ENCODE measurements at places on chromosomes 16 and 17.

GRCh38 chr16:78065319-78065718 lies 34.1 kb upstream of the WWOX start:
- no peak for DNase-seq

DNA sequence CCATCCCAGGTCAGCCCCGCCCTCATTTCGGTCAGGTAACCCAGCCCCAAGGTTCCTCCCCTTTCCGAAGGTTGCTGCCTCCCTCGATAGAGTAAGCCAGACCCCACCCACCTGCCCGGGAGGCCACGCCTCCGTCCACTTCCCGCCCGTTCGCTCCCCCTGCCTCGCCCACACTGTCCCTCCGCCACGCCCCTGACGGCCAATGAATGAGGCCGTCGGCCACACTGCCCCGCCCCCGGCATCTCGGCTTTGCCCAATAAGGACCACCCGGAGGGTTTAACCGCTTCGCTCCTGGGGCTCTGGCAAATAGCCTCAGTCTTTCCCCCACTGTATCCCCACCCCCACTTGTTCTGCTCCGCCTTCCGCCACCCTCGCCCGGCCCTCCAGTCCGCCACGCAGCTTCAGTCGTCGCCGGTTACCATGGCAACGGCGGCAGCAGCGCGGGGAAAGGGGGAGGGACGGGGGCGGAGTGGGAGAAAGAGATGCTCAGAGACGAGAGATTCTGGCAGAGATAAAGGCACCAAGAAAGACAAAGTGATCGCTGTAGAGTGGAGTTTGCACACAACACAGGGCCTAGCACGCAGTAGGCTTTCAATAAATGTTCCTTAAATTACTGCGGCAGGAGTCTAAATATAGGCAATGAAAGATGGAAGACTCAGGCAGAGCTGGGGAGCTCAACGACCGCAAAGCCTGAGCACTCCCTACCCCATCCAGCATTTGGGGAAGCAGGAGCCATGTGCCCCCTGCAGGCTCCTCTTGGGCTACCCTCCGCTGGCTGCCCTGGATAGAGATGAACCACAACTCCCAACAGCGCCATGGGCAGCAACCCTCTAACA lies 5.1 kb downstream of the DLG4 start:
- peak; percentile 87 for DNase-seq

- DNase-seq, result no peak
Observed at GRCh38 chr17:76154936-76155845, 14.1 kb upstream of the FOXJ1 start.

DNA sequence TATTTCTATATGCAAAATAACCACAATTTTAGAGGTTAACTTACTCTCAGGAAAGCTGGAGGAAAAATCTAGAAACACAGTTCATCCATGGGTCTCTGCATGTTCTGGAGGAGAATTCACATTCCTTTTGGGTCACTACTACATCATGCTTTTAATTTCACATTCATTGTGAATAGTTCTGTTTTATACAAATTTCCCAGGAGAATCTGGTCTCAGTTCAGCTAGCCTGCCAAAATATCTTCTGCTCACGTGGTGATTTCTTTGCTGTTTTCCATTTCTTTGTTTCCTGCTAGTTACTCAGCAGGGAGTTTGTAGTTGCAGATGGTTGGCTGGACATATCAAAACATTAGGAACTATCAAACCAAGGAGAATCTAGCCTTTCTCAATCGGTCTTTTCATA lies at the start of gene ABCA9:
Gene ABCA9, minus strand, starts transcription at position 106 of the 400 bp plus-strand sequence. CDS start 9,801 bp downstream, outside the sequence.
- no peak for DNase-seq

DNA sequence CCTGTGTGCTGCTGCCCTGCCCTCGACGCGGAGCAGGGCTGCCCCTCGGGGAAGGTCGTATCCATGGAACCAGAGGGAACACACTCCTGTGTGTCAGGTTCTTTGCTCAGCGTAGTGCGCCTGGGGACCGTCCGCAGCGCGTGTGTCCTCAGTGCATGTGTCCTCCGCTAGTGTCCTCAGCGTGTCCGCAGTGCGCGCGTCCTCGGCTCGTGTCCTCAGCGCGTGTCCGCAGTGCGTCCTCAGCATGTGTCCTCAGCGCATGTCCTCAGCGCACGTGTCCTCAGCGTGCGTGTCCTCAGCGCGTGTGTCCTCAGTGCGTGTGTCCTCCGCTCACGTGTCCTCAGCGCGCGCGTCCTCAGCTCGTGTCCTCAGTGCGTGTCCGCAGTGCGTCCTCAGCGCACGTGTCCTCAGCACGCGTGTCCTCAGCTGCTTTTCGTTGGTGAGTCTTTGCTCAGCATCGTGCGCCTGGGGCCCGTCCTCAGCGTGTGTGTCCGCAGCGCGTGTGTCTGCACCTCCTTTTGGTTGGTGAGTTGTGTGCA lies 59.2 kb upstream of the ZNF750 start:
- DNase-seq, result no peak

- DNase-seq, result no peak
Observed at GRCh38 chr16:25403852-25404251, 146.2 kb upstream of the ZKSCAN2 start.

DNA sequence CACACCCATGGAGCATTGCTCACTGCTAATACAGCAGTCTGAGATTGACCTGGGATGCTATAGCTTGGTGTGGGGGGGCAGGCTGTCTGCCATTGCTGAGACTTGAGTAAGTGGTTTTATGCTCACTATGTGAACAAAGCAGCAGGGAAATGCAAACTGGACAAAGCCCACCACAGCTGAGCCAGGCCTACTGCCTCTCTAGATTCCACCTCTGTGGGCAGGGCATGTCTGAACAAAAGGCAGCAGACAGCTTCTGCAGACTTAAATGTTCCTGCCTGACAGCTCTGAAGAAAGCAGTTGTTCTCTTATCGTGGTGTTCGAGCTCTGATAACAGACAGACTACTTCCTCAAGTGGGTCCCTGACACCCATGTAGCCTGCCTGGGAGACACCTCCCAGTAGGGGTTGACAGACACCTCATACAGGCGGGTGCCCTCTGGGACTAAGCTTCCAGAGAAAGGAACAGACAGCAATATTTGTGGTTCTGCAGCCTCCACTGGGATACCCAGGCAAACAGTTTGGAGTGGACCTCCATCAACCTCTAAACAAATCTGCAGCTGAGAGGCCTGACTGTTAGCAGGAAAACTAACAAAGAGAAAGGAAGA lies 2204.8 kb downstream of the TP53TG3F start:
- no peak for DNase-seq

DNA sequence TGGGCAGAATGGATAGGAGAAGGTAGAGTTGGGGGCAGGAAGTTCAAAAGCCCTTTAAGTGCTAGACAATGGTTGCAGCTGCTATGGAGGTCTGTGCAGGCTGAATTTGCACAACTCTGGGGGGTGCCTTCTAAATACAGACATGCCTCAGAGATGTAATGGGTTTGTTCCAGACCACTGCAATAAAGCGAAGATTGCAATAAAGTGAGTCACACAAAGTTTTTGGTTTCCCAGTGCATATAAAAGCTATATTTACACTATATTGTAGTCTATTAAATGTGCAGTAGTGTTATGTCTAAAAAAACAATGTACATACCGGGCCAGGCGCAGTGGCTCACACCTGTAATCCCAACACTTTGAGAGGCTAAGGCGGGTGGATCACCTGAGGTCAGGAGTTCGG lies 60.5 kb upstream of the MYOCD start:
- DNase-seq, result peak; percentile 79

- no peak for DNase-seq
Observed at GRCh38 chr17:17540935-17541639, 44.9 kb upstream of the RASD1 start.

GRCh38 chr17:82545071-82545462 lies 25.5 kb downstream of the FOXK2 start:
- DNase-seq, result no peak

DNA sequence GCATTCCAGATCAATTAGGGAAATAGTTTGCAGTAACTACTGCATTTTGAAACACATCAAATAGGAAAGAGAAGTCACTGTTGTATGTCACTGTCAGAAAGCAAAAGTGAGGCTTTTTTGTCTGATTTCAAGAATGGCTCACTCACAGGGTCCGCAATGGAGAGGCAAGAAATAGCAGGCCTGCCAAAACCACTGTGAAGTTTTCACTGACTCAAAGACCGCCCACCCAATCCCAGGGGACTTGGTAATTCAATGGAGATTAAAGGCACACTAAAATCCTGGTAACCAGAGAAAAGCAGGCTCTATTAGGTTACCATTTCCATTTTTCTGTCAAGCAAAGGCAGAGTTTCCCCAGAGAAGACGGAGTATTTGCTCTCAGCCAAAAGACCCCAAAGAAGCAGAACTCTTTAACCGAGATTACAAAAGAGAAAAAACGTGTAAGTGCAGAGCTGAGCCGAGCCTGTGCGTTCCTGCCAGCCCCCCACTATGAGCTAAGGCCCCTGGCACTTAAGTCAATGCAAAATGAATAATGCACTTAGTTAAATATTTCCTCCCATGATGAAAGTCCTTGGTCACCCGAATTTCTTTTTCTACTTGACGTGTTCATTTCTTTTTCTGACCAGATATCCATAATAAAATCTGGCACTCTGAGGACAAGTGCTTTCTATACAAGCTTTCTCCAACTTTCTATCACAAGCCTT lies 57.0 kb downstream of the FOXL1 start:
- DNase-seq, result no peak

DNA sequence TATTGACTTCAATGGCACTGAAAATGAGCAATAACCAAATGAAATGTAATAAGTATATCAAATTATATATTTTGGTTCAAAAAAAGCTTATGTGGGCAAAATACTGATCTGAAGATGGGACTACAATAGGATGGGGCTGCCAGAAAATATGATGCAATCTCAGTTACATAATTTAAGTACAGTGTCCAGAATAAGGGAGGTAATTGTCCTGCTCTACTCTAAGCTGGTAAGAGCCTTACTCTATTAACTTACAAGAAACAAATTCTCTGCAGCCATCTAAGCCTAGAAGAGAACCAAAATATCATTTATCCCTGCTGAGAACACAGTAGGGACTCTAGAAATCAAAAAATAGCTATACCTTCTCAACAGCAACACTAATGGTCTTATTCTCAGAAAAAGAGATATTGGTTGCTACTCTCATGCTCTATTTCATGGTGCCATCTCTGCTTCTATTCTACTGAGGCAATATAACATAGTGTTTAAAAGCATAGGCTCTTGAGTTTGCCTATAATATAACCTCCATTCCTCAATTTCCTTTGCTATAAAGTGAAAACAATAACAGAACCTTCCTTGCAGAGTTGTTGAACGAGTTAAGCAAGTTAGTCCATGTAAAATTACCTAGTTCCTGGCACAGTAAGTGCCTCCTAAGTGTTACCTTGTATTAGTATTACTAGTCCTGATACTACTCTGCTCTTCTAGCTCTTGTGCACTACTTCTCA lies 19.9 kb downstream of the NQO1 start:
- DNase-seq, result no peak

DNA sequence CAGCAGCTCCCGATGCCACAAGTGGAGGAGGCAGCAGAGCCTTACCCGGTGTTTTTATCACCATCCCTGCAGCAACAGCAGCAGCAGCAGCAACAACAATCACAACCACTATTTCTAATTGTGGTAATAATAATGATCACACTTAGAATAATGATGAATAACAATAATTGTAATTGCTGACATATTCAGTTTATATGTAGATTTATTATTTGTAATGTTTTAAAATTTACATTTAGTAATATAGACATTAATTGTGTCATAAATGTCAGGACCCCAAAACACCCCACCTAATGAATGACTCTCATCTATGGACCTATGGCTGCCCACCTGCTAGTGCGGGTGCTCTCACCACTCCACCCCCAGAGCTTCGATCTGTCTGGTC lies 170.0 kb downstream of the AHSP start:
- DNase-seq, result no peak

DNA sequence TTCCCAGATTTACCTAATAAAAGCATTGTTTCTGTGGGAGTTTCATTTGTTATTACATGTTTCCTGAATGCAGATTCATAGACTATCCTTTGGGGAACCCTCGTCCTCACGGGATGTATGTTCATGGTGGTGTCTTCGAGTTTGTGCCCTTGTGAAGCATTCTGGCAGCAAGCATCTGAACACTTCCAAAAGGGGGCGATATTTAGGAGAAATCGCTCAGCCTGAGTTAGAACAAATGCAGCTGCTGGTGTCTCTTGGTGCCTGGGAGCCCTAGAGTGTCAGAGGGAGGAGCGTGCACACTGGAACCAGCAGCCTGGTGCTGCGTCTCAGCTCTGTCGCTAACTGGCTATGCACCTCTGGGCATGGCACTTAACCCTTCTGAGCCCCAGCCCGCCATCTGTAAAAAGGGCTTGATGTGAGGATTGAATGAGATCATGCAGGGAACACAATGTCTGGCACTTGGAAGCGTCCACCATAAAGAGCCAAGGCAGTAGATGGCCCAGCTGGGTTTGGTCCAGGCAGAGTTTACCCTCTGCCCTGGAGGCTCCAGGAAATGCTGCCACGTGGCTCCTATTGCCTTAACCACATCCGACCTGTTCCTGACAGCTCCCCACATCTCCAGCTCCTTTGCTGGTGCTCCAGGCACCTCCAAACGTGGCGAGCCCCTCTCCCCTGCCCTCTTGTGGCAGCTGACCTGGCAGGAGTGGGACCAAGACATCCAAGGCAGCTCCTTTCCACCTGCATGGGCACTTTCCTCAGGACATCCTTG lies 25.0 kb upstream of the C16orf78 start:
- no peak for DNase-seq

- no peak for DNase-seq
Observed at GRCh38 chr16:56262551-56263245, 71.4 kb downstream of the GNAO1 start.

DNA sequence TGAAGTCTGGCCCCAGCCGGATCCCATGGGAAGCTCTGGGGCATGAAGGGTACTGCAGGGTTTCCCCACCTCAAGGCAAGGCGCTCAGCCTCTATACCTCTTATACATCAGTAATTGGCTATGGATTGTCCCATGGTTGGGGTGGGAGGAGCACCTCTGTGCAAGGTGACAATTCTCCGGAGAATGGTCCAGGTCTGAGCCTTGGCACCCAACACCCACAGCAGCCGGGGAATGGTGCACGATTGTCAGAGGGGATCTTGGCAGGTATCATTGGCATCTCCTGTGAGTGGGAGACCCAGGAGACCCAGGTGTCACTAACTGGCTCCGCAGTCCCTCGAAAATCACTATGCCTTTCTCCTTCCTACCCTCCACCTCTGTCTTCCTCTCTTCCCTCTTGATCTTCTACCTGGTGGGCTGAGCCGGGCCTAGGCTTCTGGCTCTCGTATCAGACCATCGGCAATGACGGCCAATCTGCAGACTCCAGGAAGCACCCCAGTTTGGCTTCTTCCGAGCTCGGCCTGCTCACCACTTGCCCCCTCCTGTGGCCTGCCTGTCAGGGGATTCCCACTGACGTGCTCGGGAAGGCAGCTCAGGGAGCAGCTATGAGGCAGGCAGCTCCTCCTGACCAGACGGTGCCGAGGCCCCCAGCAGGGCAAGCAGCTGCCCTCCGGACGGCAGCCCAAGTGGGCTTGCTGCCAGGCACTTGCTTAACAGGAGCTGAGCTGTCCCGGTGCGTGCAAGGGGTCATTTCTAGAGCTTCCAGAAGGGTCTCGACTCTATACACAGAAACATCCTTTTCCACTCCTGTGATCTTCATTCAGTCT lies 10.0 kb upstream of the CALB2 start:
- no peak for DNase-seq

DNA sequence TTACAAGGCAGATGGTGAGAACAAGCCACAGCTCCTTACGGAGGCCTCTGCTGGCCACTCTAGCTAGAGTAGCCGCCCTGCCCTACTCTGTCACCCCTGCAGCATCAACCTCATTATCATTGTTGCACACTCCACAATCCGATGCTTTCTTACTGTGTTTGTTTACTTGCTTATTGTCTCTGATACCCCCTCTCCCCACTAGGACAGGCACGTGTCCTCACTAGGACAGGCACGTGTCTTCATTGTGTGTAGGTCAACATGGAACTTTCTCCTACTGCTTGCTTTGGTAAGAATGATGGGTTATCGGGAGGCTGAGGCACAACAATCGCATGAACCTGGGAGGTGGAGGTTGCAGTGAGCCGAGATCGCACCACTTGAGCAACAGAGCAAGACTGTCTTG lies 63.9 kb downstream of the KNOP1 start:
- no peak for DNase-seq

All from SJSA1 (cell line).